ENCODE measurements at places on chromosomes 5 and 9.

DNA sequence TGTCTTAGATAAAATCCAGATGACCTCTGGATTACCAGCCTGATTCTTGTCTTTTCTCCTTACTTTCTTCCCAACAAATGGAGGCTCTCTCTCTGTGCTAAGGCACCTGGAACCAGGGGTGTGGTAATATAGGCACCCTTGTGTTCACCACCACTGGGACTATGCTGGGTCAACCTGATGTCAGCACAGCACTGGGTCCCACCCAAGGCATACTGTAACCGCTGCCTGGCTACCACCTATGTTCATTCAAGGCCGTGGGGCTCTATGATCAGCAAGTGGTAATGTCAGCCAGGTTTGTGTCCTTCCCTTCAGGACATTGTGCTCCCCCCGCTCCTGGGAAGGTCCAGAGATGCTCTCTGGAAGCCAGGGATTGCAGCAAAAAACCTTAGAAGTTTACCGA, 283.6 kb downstream of the TMEM232 start:
- DNase-seq: no peak

DNA sequence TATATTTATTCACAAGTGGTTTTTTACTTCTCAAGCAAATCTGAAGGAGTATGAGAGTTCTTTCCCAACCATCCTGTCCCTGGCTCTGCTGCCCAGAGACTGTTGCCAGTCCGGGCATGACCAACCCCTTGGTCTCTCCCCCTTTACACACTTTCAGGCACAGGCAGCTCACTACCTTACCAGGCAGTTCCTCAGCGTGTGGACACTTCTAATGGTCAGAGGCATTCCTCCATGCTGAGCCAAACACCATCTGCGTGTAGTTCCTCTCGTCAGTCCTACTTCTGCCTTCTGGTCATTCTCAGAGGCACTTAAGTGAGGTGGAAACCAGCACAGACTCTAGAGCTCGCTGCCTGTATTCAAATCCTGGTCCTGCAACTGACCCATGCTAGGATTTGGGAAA, 56.1 kb downstream of the TSTD2 start:
- no peak for DNase-seq

DNA sequence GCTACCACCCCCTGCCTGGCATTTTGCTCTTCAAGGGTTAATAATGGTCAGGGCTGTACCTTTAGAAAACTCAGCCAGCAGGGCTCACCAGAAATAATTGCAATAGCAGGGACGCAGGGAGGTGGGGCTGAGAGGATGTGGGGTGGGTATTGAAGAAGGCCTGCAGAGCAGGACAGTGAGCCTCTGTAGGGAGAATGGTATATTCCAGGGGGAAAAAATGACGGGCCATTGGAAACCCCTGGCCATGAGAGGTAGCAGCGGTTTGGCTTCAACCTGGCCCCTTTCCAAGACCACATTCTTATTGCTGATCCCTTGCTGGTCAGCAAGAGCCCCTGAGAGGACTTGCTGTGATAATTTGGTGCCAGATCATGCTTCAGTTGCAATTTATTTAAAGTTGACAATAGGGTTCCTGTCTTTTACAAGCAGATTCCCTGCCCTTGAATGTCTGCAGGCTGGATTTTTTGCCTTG, 36.7 kb upstream of the CTNNA1 start:
- DNase-seq: peak; percentile 36

- DNase-seq: no peak
Observed at GRCh38 chr9:137774775-137775386, 102.7 kb upstream of the CACNA1B start.

GRCh38 chr5:143592648-143593047, 189.2 kb upstream of the NR3C1 start:
- DNase-seq: peak; percentile 66

GRCh38 chr5:143447983-143448382, 44.5 kb upstream of the NR3C1 start:
- DNase-seq: no peak

DNA sequence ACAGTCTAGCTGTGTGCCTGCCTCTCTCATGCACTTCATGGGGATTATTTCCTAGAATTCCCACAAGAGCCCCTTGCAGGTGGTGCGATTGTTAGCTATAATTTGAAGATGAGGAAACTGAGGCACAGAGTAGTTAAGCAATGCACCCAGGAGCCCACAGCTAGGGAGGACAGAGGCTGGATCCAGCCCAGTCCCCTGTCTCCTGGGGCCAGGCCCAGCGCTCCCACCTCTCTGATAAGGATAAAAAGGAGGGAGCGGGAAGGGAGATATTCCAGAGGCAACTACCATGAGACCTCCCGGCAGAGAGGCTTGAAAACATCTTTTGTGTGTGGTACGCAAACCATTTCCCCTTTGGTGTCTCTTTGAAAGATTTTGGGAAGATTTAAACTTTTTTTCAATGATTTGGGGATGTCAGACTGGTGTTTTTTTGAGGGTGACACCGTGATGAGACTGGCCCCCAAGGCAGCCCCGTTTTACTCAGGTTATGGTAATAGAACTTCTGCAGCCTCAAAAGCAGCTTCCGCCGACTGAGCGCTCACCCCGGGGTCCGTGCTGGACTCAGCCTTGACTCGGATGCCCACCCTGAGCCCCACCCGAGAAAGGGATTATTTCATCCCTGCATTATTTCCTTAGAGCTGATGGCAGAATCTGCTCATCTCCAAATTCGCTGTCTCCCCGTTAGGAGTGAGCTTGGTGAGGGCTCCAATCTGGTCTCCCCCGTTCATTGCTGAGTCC, 144.7 kb upstream of the IER5L start:
- DNase-seq: no peak

- DNase-seq: no peak
Observed at GRCh38 chr9:114314881-114315722, 7.8 kb upstream of the ORM1 start.

DNA sequence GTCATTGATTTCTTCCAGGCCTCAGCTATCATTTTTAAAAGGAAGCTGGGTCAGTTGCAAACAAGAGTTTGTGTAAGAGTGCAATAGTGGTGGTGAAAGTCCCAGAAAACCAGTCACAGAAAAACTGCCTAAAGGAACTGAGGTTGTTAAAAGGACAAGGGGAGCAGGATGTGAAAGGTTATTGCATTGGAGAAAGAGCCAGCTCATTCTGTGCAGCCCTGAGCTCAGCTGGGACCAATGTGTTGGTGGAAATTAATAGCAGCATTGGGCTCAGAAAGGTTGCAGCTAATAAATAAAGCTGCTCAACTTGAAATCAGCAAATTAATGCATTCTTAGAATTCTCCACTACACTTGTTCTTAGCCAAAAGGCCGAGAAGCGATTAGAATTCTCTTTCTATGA, 34.9 kb downstream of the NREP start:
- DNase-seq: no peak

- peak; percentile 51 for DNase-seq
Observed at GRCh38 chr9:83538172-83538889, at the start of gene FRMD3. TSS of gene FRMD3 (minus strand) at chr9:83538401. CDS start at chr9:83538231, 170 bp downstream.

DNA sequence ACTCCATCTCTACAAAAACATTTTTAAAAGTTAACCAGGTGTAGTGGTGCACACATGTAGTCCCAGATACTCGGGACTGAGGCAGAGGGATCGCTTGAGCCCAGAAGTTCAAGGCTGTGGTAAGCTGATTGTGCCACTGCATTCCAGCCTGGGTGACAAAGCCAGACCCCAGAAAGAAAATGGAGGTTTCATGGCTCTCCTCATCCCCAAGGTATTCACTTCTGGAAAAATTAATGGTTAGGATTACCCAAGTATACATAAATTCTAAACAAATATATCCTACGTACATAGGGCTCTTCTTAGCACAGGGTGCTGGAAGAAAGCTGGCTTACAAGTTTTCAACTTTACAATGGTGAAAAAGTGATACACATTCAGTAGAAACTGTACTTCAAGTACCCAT, 18.6 kb upstream of the RECK start:
- DNase-seq: no peak

DNA sequence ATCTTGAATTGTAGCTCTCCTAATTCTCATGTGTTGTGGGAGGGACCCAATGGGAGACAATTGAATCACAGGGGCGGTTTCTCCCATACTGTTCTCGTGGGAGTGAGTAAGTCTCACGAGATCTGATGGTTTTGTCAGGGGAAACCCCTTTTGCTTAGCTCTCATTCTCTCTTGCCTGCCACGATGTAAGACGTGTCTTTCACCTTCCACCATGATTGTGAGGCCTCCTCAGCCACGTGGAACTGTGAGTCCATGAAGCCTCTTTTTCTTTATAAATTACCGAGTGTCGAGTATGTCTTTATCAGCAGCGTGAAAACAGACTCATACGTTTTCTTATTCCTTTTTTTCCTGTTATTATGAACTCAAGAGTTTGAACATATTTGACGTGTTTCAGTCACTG, 39.1 kb downstream of the RETREG1 start:
- DNase-seq: no peak

DNA sequence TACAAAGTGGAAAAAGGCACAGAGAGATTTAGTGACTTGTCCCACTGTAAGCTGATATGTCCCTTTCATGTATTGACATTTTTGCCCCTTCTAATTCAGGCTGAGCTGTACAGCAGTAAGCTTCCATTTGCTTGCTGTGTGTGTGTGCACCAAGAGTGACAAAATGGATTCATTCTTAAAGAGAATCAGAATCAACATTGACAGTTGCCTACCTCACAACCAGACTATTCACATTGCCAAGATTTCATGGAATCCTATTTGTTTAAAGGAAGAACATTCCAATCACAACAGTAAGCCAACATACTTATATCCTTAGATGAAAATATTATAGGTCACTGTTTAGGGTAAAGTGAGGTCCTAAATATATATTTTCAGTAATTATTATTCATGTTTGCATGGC, 102.6 kb downstream of the TMEM232 start:
- peak; percentile 27 for DNase-seq

- no peak for DNase-seq
Observed at GRCh38 chr5:165138236-165138635, 1632.8 kb downstream of the MAT2B start.

- DNase-seq: no peak
Observed at GRCh38 chr5:148839960-148840359, 13.5 kb downstream of the ADRB2 start.

GRCh38 chr9:96136992-96137670, 164.8 kb downstream of the HSD17B3 start:
- DNase-seq: peak; percentile 88

DNA sequence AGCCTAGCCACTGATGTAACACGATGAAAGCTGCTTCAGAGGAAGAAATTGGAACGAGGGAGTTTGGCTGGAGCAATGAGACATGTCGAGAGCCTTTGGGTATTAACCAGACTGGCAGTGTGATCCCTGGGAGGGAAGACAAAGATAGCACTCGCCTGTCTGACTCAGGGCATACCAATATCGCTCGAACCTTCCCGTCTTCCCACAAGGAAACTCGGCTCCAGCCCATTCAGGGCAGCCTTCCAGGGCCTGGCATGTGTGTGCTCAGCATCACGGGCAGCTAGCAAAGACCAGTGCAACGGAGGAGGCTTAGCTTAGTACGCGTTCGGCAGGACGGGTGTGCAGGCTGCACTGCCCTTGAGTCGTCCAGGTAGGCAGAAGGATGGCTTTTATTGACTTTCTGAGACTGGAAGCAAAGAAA, 356.9 kb upstream of the WWC1 start:
- no peak for DNase-seq

DNA sequence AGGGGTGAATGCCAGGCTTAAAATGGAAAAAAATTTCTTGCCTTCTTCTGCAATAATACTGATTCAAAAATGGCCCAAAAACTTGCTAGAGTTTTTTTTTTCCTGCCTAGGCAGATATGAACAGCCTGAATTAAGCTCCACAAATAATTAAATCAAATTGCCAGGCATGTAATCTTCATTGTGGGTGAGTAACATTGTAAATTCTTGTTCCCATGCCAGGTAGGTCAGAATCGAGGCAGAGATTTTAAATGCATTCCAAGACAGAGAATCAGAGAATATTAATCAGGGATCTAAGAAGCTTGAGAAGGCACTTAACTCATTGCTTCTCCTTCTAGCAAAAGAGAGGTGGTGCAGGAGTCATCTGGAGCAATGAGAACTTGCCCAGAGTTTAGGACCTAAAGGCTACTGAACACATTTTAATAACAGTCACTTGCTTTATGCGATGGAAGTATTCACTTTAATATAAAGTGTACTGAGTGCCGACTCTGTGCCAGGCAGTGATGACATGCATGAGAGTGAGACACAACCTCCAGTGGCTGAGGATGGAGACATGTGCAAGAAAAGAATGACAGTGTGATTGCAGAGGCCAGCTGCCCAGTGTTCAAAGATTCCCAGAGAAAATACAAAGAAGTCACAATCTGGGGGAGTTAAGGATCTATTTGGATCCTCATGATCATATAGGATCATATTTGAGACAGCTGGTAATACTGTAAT, 102.3 kb downstream of the APBA1 start:
- DNase-seq: peak; percentile 74

DNA sequence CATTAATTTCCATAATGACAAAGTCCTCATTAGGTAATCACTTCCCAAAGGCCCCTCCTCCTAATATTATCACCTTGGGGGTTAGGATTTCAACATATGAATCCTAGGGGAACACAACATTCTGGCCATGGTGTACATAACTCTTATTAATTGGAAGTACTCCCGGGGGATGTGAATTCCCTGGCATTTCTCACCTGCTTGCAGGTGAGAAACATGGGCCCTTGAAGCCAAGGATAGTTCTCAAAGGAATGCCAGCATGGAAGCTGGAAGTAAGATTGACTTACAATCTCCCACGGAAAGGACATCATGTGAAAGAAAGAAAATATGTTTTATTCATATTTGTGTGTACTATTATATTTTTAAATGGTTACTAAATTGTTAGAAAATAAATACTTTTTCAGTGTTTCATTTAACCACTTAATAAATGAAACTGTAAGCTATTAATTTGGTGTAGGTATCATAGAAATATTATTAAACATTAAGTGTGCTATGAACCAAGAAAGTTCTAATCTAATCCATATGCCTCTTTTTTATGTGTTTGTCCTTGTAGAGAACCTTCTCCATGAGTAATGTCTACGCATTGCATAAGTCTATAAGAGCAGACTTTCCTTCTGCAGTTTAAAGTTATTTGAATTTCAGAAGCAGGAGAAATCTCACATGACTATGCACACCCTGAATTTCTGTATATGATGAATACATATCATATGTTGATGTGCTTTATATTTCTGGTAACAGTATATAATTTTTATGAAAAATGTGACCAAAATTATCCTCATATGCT, 59.4 kb downstream of the ANXA1 start:
- peak; percentile 32 for DNase-seq

- DNase-seq: peak; percentile 36
Observed at GRCh38 chr5:62791059-62791458, 212.4 kb downstream of the LRRC70 start.

DNA sequence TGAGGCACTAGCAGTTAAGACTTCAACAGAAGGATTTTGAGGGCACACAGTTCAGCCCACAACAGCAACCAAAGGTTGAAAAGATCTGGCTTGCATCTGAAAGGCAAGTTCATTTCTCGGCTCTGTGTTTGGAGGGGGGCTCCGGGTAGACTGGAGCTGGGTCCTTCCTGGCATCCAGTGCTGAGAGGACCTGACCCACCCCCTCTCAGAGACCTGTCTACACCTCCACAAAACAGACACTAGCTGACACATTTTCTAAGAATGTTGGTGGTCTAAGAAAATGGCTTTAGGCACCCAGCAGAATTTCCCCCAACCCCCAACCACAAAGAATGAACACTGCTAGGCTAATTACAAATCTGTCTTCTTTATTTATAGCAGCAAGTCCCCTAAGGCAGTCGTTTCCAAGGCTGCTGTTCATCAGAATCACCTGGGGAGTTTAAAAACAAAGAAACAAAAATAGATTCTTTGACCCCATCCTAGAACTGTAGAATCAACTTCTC, 6.2 kb upstream of the PTCH1 start:
- DNase-seq: no peak
